ENCODE measurements at places on chromosomes 3 and 15.

DNA sequence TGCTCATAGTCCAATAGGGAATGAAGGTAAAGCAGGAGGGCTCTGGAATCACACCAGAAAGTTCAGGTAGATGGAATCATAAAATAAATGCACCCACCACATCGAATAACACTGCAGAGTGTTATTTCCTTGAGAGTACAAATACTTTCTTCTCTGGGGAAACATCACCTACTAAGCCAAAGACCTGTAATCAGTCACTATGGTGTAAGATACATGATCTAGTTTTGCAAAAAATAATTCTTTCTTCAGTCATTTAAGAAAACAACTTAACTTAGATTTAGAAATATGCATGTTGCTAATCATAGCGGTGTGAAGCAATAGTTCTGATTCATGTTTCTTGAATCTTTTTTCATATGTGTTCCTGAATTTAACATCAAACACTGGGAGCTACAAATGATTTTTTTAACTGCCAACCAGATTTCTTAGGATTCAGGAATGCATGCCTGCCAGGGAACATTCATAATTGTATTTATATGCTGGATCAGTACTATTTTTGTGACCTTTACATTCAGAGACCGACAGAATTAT, 40.2 kb upstream of the MEIS2 start:
- no peak for DNase-seq

DNA sequence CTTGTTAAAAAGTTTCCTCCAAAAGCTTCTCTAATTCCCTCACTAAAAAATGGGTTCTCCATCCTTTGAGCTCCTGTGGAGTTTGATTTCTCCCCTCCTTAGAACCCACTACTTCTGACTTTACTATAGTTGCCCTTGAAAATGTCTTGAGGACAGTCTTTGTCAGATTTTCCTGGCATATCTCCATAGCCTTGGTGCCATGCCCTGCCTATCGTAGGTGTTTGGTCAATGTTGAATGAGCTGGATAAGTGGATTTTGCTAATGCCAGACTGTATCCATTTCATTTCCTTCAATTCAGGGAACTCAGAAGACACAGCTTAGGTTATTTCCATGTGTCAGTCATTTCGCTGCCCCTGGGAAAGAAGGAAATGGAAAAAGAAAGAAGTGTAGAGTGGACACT, 40.6 kb downstream of the TMEM266 start:
- no peak for DNase-seq

DNA sequence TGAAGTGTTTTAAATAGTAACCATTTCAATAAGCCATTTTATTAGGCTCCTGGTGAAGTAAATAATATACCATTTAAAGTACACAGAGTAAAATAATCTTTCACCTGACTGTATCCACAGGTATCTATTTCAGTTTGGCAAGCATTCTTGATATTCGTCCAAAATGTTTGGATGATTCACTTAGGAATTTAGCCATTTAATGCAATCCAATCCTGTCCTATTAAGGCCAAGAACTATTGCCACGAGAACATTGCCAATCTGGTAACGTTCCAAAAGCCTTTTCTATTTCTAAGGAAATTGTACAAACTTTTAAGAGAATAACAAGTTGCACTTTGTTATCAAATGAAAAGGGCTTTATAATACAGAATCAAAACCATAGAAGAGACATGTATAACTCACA, 209.8 kb upstream of the THRB start:
- DNase-seq = no peak

DNA sequence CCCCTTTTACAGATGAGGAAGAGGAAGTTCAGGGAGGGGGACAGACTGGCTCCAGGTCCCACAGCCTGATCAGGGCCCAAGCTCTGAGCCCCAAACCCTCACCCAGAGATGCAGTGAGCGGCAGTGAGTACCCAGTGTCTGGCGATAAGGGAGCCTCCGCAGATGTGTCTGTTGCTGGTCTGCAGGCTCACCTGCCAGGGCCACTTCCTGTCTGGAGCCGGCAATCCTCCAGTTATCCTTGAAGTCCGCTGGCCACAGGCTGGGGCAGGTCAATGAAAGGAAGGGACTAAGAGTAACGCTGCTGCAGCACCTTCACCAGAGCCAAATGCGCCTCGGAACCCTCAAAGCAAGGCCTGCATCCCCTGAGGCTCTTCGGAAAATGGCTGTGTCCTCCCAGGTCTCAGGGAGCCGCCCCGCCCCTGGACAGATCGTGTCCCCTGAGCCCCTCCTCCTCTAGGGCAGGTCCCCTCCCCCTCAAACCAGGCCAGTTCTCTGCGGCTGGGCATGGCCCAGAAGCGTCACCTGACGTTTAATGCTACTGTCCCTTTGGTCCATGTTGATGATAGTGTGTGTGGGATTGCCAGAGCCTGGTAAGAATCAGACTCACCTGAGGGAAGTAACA, 51.5 kb downstream of the MYL3 start:
- no peak for DNase-seq

DNA sequence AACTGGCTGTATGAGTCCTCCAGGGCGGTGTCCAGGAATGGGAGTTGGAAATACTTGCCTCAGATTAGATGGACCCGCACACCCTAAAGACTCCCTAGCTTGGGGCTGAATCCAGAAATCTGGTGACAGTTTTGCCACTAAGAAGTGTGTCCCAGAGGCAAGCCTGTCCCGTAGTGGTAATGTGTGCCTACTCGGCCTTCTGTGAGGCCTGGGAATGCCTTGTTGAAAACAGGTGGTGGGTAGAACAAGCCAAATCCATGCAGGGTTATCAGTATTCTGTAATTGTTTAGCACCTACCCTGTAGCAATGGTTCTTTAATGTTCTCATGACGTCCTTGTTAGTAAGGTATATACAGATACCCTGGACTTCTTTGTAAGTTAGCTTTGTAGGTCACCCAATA, 1.6 kb downstream of the C3orf52 start:
- no peak for DNase-seq

DNA sequence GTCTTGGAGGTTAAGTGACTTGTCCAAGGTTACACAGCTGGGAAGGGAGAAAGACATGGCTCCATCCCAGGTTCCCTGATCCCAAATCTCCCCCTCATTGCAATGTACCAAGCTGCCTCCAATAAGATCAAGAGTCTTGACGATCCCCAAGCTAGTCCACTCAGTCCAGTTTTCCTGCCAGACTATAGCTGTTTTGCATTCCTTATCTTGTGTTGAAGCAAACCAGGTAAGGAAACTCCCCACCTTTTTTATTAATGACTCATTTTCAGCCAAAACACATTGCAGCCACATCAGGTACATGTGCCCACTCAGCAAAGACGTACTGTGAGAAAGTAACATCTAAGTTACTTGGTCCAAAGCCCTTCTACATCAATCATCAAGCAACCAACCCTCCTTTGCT, 41.9 kb downstream of the LIPC start:
- DNase-seq = no peak

GRCh38 chr3:8606701-8607231, 37.8 kb downstream of the SSUH2 start:
- no peak for DNase-seq

GRCh38 chr3:172550347-172550943, 27.2 kb upstream of the TNFSF10 start:
- peak; percentile 48 for DNase-seq

GRCh38 chr3:188939814-188940572, 231.8 kb upstream of the TPRG1 start:
- DNase-seq = no peak

DNA sequence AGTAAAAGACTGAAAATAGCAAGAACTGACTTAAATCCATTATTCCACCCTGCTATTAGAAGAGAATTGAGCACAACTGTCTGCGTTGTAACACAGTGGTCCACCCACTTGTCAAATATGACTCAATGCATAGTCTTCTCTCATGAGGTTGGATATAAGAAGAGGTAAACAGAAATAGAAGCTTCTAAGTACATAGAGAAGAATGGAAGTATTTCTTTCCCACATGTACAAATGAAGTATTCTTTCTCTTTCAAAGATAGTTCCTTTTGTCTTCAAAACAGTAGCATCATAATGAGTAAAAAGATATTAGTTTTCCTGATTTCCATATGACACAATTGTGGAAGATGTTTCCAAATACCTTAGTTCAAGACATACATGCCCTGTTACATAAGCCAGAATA, 348.6 kb upstream of the CCDC54 start:
- DNase-seq = no peak

DNA sequence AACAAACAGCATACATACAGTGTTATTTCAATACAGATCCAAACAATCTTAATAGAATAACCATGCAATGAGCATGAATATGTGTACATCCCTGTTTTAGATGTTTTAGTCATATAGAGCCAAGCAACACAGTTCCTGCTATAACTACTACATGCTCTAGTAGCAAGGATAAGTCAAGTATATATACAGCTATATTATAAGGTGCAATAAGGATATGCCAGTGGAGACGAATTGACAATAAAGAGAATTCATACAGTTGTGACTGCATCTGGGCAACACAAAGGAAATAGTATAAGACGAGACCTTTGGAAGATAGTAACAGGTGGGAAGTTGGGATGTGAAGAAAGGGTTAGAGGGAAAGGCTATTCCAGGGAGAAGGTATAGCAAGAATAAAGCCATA, 103.4 kb downstream of the TPRG1 start:
- DNase-seq = no peak

- no peak for DNase-seq
These were observed 2.4 kb upstream of the PDCD6IP start for GRCh38 chr3:33795856-33796536.

DNA sequence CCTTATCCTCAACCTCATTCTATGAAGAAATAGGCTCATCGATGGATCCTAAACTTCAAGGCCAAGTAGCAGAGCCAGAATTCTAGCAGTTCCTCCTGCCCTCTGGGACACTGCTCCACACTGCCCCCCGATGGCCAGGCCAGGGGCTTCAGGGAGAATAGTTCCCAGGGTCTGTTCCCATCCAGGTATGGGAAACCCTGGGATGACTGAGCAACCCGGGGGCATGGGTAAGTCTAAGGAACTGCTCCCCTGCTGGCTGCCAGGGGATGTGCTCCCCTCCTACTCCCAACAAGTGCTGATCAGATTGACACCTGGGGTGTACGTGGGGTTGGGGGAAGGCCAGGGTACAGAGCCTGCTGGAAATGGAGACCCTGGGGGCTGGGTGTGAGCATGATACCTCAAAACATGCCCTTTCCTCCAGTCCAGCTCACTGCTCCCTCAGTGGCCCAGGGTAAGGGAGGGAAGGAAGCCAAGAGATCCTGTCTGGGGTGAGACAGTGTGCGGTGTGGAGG, 7.6 kb downstream of the ULK3 start:
- peak; percentile 49 for DNase-seq

- DNase-seq = no peak
These were observed 126.8 kb upstream of the ABHD17C start for GRCh38 chr15:80568298-80568697.

DNA sequence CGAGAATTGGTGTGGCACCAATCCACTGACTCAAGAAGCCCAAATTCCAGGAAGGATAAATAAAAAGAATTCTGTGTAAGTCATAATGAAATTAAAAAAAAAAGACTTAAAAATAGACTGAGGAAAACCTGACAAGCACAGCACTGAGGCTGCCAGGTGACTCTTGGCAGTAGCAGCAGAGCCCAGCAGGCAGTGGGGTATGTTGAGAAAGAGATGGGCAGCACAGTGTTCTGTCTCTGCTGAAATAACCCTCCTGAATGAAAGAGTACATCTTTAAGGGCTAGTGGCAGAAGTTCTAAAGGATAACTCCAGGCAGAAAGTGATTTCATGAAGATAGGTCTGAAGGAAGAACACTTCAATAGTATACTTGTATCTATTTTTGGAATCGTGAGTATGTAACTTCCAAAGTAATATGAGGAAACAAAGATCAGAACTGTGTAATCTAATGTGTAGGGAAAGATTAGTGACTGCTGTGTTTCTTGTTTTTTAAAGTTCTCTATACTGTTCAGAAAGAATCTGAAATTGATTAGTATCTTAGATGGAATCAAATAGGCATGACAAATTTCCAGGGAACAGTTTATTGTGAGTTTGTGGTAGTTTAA, 75.9 kb downstream of the RAB7A start:
- DNase-seq = no peak

GRCh38 chr3:5151586-5151985, 29.5 kb downstream of the ARL8B start:
- DNase-seq = no peak

DNA sequence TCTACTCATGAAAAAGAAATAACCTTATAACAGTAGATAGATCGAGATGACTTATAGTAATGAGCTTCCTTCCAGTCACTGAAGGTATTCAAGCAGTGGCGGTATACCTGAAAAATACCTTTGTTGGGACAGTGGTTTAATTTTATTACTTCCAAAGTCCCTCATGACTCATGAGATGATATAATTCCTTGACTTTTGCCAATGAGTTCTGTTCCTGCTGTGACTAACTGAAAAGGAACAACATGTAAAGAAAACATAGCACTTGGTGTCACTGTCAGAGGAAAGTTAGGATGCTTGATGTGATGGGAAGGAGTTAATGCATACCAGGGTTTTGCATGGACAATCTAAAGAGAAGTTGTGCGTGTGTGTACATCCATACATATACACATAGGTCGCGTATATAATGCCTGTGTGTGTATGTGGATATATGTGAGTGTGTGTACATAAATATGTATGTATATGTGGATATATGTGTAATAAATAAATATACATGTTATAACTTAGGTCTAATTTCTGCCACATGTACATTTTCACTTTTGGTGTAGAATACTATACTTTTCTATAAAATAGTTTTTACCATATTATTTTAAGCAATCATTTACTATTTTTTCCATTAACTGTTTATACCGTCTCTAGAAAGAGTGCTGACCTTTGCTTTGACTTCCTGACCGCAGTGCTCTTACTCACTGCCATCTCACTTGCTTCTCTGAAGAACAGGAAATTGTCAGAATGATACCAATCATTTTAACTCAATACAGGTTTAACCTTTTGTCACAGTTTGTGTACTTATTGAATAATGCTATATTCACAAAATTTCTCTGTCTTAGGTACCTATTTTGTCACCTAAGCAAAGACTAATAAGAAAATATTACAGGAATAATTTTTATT, 12.6 kb upstream of the PAK2 start:
- DNase-seq = no peak

DNA sequence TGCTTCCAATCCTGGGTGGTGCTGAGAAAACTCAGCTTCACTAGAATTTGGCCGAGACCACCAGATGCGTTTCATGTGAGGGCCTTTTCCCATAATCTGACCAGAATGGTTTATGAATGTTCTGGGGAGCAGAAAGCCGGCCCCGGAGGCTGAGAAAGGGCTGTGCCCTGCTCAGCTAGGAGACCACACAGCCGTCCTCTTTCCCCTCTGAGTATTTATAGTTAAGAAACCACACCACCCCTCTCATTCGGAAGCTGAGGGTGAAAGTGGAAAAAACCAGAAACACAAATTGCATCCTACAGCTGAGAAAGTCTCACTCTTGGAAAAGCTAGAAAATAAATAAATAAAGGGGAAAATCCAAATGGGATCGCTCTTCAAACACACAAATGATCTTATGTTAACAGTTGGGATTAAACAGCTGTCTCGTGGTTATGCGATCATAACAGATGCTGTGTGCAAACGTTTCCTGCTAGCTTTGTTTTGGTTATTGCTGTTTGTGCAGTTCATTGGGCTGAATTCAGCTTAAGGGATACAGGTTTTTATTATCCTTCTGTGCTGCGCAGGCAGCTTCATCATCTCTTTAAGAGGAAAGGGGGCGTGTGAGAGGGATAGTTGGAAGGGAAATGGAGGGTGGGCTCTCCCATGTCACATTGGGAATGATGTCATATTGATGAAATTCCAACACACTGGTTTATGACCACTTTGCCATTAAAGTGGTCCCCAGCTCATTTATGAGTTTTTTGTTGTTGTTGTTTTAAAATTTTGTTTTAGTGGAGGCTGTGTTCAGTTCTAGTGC, 1026.2 kb upstream of the NR2F2 start:
- DNase-seq = no peak
